ENCODE measurements at places on chromosomes 5 and 9.

DNA sequence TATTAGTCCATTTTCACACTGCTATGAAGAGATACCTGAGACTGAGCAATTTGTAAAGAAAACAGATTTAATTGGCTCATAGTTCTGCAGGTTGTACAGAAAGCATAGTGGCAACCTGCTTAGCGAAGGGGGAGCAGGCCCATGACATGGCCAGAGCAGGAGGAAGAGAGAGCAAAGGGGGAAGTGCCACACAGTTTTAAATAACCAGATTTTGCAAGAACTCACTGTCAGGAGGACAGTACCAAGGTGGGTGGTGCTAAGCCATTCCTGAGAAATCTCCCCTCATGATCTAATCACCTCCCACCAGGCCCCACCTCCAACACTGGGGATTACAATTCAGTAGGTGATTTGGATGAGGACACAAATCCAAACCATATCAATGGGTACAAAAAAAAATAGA is 16.8 kb upstream of the PCSK5 start:
- DNase-seq, result no peak

DNA sequence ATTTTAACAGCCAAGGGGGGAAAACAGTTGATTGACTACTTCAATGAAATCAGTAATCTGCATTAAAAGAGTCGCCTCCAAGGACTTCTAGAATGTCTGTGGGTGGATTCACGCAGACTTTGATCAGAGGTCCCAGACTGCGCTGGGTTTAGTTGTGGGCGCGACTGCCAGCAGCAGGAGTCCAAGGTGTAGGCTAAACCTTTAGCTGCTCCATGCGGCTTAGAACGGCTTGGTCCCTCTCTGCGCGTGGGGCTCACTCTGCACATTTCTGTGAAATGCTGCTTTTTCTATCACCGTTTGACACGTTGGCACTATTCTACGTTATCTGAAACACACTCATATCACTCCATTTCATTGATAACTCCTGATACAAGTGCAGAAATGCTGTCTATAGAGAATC is 48.6 kb upstream of the IRX2 start:
- DNase-seq, result no peak

DNA sequence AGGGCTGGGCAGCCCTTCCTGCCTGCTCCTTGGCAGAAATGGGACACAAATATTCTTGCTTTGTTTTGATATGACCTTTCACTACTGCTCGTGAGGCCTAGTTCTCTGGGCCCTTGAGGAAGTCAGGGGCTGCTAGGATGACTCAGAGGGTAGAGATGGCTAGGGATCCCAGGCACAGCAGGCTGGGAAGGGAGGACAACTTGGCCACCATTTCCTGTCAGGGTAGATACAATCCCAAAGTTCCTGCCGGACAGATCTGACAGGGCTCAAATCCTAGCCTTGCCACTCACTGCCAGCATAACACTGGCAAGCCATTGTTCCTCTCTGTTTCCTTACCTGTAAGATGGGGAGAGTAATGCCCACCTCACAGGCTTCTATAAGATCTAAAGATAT is 31.7 kb upstream of the MEIKIN start:
- no peak for DNase-seq

- no peak for DNase-seq
These were observed 118.6 kb downstream of the GABBR2 start for GRCh38 chr9:98590101-98590500.

- DNase-seq, result no peak
These were observed 1.1 kb upstream of the SYNPO start for GRCh38 chr5:150639377-150639692.

- no peak for DNase-seq
These were observed 12.8 kb downstream of the OSTF1 start for GRCh38 chr9:75101004-75101588.

GRCh38 chr9:79357194-79357593 is 214.6 kb upstream of the TLE4 start:
- DNase-seq, result no peak

All from fibroblast of skin of left biceps (primary cell).